ENCODE measurements at places on chromosomes 11 and 22. TPM values are rescaled to one million over a fixed set of nuclear protein-coding genes. Genes with fewer than 3 reads are reported as not detected.

DNA sequence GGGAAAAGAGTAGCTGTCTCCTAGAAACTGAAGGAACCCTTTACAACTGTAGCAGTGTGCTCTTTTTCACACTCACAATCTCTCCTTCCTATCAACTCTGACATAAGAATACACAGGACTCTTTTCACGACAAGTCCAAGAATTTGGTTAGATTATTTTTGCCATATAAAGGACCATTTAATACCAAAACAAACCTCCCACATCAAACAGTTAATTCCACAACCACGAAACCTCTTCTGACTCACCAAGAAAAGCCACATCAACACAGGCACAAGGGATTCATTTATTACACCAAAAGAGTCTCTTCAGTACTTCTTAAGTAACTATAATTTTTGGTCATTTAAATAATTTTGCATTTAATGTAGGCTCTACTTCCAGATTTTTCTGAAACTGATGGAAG is 222.6 kb upstream of the PITPNB start:
- no peaks in the 10 kb centered on the region for H3K4me1 ChIP-seq
- H3K4me3 ChIP-seq = no peak overlapping the region
- H3K27ac ChIP-seq = no peak overlapping the region
- no peaks in the 10 kb centered on the region for H3K36me3 ChIP-seq
- H3K27me3 ChIP-seq = no peaks in the 10 kb centered on the region
- no peak for DNase-seq

GRCh38 chr11:68890490-68891231 is 13.0 kb downstream of the MRPL21 start:
- H3K27ac ChIP-seq = no peak overlapping the region
- H3K4me3 ChIP-seq = no peak overlapping the region
- H3K27me3 ChIP-seq = no peaks in the 10 kb centered on the region
- peaks cover 6% of the 10 kb centered on the region for H3K36me3 ChIP-seq
- DNase-seq = no peak

KCNJ4 gene
- total RNA-seq = not detected

GRCh38 chr11:10287140-10287539 is 6.9 kb downstream of the SBF2 start:
- no peaks in the 10 kb centered on the region for H3K36me3 ChIP-seq
- H3K4me3 ChIP-seq = no peak overlapping the region
- H3K27me3 ChIP-seq = peaks cover 6% of the 10 kb centered on the region
- no peak for DNase-seq
- H3K4me1 ChIP-seq = peaks cover 6% of the 10 kb centered on the region

- DNase-seq = no peak
- peaks cover 19% of the 10 kb centered on the region for H3K36me3 ChIP-seq
- H3K4me3 ChIP-seq = no peak overlapping the region
Measured at GRCh38 chr11:18491924-18492323, 34.8 kb downstream of the TSG101 start.

APOL5 gene
- total RNA-seq = not detected

KIAA1671 gene
- 6.6 TPM for total RNA-seq
